Activated T-helper 2 cell treated with anti-CD3 and anti-CD28 coated beads, Interferon-gamma antibody, Interleukin-2, Interleukin-4, amounts not matched to agents 10 μg/mL and 5 μg/mL and 100 μg/mL, durations not matched to agents 14 hours and 24 hours and 36 hours (primary cell): ENCODE measurements at places on chromosomes 16 and 17. TPM values are rescaled to one million over a fixed set of nuclear protein-coding genes. Genes with fewer than 3 reads are reported as not detected.

DNA sequence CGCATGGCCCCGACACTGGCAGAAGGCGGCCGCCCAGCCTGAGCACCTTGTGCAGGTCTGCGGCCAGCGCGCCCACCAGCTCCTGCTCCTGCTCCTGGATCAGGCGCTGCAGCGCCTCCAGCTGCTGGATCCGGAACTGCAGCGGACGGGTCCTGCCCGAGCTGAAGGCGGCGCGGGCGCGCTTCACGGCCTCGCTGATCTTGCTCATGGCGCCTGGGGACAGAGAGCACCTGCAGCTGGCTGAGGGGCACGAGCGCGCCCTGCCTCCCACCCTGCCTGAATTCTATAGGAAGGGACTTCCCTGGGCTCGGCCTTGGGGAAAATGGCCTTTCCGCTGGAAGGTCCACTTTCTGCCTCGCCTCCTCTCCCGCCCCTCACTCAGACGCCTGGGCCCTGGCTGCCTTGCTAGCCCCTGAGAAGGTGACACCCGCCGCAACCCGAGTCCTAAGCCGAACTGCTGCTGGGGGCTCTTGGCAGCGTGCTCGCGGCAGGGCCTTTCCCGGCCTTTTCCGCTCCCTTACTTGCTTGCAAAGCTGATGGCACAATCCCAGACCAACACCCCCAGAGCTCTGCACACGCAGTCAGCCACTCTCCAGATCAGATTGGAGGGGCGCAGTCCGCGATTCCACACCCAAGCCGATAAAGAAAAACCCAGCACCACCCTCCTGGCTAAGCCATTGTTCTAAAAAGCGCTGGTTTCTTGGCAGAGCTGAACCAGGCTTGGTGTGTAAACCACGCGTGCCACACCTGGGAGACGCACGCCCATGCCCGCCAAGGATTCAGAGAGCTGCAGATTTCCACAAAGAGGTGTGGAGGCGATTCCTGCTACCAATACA lies 3.0 kb downstream of the ALDH3A1 start:
- peaks cover 2% of the 10 kb centered on the region for H3K27me3 ChIP-seq
- H3K36me3 ChIP-seq = no peaks in the 10 kb centered on the region
- no peaks in the 10 kb centered on the region for H3K4me1 ChIP-seq
- no peak overlapping the region for H3K27ac ChIP-seq
- H3K4me3 ChIP-seq = peak overlapping the region; percentile 49

GRCh38 chr16:72474501-72475123 lies 302.7 kb upstream of the PMFBP1 start:
- H3K27me3 ChIP-seq = no peaks in the 10 kb centered on the region
- peaks cover 13% of the 10 kb centered on the region for H3K4me1 ChIP-seq
- no peak overlapping the region for H3K4me3 ChIP-seq
- H3K27ac ChIP-seq = peak overlapping the region; percentile 40
- DNase-seq = no peak
- H3K36me3 ChIP-seq = no peaks in the 10 kb centered on the region

GRCh38 chr17:81869221-81870130 lies 1.7 kb downstream of the ARHGDIA start:
- no peaks in the 10 kb centered on the region for H3K27me3 ChIP-seq
- H3K4me3 ChIP-seq = peak overlapping the region; percentile 89
- peak overlapping the region; percentile 88 for H3K27ac ChIP-seq
- DNase-seq = peak; percentile 26

The KRTAP1-5 gene
- not detected in 2 replicates for total RNA-seq
